ENCODE measurements at places on chromosomes 1 and 21.

- DNase-seq, result no peak
Measured at GRCh38 chr1:97033949-97034348, 312.4 kb downstream of the PTBP2 start.

GRCh38 chr1:78095593-78095992 is 49.8 kb downstream of the GIPC2 start:
- no peak for DNase-seq

DNA sequence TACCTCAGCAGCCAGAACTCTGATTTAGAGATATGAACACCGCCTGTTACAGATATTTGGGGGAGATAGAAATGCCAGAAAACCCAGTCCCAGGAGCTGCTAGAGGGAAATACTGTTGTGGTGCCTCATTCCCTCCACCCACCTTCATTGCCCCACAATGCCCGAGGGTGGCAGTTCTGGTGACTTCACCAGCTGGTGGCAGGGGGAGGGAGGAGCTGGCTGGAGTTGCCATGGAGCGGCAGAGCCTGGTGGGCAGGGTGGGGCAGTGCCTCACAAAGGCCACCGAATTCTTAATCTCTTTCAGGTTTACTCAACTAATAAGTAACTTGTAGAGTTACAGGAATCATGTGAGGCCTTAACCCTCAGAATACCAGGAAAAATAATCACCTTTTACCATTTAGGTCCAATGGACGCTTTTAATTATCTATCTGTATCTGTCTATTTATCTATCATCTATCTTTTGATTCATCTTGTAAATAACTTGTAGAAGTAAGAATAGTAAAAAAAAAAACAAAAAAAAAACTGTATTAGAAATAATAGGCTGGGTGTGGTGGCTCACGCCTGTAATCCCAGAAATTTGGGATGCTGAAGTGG is 11.7 kb upstream of the S100A11 start:
- DNase-seq, result peak; percentile 75

DNA sequence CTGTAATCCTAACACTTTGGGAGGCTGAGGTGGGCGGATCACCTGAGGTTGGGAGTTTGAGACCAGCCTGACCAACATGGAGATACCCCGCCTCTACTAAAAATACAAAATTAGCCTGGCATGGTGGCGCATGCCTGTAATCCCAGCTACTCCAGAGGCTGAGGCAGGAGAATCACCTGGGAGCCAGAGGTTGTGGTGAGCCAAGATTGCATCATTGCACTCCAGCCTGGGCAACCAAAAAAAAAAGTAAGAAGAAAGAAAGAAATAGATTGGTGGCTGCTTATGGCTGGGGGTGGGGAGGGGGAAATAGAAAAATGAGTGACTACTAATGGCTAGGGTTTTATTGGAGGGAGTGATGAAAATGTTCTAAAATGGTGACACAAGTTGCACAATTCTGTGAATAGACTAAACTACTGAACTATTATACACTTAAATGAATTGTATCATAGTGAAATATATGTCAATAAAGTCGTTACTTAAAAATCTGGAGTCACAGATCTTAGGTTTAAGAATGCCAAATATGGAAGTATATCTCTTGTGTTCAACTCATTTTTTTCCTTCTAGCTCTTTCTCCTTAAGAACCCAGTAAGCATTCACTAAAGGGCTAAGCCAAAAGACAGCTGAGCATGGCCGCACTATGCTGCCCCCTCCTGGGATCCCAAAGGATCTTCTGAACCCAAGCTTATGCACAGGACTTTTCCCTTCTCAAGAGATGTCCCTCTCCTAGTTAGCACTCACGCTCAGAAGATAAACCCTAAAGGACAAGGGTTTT is 3.2 kb upstream of the NPL start:
- peak; percentile 44 for DNase-seq

- DNase-seq, result no peak
Measured at GRCh38 chr1:2832506-2833453, 31.3 kb upstream of the TTC34 start.

GRCh38 chr1:113375878-113376277 is 14.4 kb upstream of the MAGI3 start:
- DNase-seq, result no peak

GRCh38 chr1:75901371-75901770 is 30.8 kb downstream of the ASB17 start:
- no peak for DNase-seq

- DNase-seq, result no peak
Measured at GRCh38 chr1:205590457-205590768, 41.4 kb downstream of the ELK4 start.

GRCh38 chr1:226110249-226111097 is 48.0 kb downstream of the H3-3A start:
- DNase-seq, result peak; percentile 59

DNA sequence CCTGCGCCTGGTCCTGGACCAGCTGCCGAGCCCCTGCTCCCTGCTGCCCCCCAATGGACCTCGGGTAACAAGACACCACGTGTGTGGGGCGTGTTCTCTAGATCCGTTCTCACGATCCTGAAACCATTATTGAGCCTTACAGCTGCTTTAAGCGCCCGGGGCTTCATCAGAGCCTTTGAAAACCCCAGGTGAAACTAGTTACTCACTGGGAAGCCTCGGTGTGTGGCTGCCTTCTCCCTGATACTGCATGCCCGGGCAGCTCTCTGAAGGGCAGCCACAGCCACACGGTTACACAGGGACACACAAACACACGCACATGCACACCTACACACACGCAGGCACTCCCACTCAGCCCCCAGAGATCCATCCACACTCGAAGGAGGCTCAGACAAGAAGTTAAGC is 5.3 kb downstream of the HES2 start:
- peak; percentile 36 for DNase-seq

- no peak for DNase-seq
Measured at GRCh38 chr1:96048572-96049212, 672.9 kb upstream of the PTBP2 start.

DNA sequence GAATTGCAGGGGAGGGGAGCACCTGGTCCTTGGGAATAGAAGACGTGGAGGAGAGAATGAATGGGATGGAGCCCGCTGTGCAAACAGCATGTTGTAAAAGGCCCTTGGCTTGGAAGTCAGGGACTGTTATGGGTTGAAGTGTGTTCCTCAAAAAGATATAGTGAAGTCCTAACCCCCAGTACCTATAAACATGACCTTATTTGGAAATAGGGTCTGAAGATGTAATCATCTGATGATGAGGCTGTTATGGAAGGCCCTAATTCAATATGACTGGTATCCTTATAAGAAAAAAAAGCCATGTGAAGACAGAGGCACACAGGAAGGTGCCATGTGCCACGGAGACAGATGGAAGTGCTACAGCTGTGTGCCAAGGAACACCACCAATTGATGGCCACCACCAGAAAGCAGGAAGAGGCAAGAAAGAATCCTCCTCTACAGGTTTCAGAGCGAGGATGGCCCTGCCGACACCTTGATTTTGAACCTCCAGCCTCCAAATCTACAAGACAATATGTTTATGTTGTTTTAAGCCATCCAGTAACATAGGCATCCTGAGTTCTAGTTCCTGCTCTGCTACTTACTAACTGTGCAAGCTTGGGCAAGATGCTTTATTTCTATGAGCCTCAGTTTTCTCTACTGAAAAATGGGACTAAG is 51.2 kb downstream of the LRRN2 start:
- DNase-seq, result no peak

GRCh38 chr1:117564227-117565075 is 41.4 kb upstream of the TENT5C start:
- DNase-seq, result no peak

DNA sequence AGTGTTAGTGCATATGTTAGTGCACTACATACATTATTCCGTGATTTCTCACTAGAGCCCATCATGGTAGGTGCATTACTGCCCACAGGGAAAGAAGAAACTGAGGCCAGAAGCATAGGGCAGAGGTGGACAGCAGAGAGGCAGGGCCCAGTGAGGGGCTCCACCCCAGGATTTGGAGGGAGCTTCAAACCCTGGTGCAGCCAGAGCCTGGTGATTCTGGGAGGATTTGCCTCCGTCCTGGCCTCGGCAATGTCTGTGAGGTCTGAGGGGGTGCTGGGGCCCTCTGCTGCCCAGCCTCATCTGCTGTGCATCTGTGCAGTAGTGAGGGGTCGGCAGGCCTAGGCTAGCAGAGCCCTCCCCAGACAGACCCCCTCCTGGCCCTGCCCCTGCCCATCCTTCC is 22.8 kb downstream of the PPFIA4 start:
- DNase-seq, result no peak

- no peak for DNase-seq
Measured at GRCh38 chr1:155952505-155952890, 11.1 kb downstream of the RXFP4 start.

GRCh38 chr1:15384301-15384901 is 25.3 kb upstream of the EFHD2 start:
- no peak for DNase-seq

DNA sequence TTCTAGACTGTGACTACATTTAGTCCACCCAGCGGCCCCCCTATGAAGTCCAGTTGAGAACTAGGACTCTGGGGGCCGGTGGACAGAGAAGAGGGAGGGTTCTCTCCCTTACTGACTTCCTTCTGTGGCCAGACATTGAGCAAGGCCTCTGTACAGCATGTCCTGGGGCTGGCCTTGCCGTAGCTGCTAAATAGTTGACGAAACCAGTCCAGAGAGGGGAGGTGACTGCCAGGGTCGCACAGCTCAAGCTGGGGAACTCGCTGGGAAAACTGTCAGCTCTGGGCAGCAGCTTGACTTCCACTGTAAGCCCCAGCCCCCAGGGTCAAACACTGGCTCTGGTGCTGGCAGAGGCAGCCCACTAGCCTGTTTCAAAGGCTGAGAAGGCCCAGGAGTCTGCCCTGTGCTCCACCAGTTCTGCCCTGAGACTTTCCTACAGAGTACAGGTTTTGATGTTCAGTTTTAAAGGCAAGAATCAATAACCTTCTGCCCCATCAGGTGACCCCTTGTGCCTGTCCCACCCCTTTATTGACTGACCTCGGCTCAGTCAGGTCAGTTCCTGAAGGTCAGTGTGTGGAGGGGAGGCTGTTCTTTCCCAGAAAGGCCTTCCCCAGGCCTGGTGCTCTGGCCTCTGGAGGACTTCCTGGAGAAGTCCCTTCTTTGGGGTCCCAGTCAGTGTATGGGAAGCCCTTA is 14.1 kb downstream of the PCSK9 start:
- DNase-seq, result no peak

DNA sequence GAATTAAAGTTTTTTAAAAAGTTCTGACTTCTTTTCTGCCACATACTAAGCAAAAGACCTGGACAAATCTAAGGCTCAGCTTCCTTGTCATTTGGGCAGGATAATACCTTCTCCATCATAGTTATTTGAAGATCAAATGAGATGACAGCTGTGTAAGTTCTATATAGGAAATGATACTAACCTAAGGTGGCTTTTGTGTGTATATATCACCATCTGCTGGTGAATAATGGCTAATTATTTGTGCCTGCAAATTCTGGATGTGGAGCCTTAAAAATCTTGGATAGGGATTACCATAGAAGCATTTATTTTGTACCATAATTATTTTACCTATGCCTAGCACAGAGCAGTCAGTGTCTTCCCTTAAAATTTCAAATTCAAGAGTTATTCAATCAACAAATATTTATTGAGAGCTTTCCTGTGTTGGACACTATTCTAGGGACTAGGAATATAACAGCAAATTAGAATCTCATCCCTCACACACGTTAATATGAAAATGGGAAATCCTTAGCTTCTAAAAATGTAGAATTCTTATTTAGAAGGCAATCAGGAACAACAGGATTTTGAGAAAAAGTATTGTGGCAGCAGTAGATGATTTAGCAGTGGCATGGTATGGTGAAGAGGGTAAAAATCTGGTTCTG is 89.8 kb downstream of the TMEM200B start:
- DNase-seq, result peak; percentile 65

DNA sequence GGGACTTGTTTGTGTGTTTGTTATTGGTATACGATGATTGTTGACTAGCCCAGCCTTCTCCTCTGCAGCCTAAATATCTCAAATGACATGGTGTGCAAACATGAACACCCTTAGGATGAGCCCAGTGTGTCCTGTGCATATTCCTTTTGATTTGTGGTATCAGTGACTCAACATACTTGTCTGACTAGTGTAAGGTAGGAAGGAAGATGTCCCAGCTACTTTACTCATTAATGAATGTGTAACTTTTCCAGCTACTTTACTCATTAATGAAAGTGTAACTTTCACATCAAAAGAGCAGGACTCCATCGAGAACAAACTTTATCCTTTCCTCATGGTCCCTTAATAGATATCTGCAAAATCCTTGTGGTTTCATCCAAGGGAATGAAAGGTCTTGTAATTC is 2.7 kb upstream of the ZNF692 start:
- no peak for DNase-seq

DNA sequence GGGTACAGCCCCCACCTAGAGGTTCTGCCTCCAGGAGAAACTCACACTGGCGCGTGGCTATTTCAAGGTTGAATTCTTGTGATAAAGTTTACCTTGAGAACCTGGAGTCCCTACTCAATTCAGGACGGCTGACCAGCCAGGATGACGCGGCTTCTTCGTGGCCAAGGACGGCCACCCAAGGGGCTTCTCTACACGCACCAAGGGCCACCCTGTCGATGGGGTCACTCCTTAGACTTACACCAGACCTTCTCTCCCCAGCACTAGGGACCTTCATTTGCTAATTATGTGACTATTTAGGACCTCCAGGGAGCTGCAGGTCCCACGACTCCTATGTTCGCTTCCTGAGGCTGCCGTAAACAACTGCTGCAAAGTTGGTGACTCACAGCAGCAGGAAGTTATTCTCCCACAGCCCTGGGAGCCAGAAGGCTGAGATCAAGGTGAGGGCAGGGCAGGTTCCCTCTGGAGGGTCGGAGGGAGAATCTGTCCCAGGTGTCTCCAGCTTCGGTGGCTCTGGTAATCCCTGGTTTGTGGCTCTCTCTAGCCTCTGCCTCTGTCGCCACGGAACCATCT is 135.9 kb downstream of the NPHP4 start:
- DNase-seq, result no peak
